ENCODE measurements at places on chromosomes 5 and 9.
A peak's percentile ranks its signal among the peaks of the same experiment; 100 is the strongest.

DNA sequence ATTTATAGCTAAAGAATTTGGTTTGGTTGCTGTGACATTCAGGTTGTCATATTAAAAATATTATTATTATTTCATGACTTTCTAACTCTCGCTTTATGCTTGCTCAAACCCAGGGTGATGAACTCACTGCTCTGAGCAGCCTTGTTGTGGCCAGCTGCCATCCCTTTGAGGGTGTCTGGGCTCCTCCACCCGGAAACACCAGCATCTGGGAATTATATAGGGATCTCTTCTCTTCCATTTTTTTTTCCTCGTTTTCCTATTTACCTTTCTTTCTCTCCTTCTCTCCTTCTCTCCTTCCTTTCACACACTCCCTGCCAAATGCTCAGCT lies 355.8 kb upstream of the SMARCA2 start:
- no peak for DNase-seq

GRCh38 chr5:168357876-168358275 lies 66.4 kb downstream of the WWC1 start:
- DNase-seq = no peak

DNA sequence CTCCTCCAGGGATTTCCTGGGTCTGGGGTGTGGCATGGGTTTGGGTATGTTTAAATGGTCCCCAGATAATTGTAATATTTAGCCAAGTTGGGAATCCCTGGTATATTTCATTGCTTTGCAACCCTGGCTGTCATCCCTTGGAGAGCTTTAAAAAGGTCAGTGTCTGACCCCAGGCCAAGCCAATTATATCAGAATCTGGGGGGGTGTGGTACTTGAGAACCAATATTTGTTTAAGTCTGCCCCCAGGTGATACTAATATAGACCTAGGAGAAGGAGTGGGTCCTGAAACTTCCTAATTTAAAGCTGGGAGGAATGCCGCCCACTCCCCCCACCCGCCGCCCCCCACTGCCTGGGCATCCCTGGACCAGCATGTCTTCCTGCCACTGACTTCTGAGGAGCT lies 38.2 kb upstream of the SLC2A8 start:
- DNase-seq = no peak

DNA sequence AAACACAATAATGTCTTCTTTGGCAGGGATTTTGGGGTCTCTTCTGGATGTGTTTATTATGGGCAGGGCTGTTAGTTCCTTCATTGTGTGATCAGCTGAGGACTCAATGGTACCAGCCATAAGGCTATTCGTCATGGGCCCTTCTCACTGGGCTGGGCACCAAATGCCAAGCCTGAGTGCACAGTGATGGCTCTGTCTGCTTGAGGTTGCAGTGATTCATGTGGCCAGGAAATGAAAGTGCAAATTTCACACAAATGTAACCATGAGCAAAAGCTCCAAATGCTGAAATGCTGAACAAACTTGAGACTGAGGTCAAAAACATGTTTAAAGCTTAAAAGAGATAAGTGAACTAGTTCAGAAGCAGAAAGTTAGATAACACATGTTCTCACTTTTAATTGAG lies 191.0 kb downstream of the TARS1 start:
- no peak for DNase-seq

- no peak for DNase-seq
Measured at GRCh38 chr5:66410122-66410521, 186.1 kb upstream of the MAST4 start.

DNA sequence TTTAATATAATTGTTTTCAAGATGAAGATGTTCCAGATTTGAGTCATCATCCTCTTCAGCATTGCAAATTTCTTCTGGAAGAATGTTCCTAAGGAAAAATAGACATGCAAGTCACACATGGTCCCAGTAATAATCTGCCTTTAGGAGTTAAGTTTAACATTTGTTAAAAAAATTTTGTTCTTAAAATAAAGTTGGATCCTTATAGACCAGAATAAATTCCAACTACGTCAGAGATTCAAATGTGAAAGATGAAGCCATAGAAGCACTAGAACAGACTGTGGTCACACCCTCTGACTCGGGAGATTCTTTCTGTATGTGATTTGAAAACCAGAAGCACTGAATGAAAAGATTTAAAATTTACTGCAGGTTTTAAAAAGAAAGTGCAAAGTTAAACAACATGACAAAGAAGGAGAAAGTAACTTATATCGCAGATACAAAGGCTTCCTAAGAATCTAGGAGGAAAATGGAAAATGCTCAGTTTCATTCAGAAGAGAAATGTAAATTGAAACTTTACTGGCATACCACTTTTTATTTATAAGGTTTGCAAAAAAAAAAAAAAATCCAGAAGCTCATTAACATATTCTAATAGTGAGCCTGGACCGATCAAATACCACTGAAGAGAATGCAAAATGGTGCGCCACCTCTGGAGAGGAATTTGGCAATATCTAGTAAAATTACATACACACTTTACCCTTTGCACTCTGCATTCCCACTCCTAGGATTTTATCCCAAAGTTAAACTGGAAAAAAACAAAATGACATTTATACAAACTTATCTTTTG lies 14.3 kb upstream of the ASPN start:
- DNase-seq = no peak

DNA sequence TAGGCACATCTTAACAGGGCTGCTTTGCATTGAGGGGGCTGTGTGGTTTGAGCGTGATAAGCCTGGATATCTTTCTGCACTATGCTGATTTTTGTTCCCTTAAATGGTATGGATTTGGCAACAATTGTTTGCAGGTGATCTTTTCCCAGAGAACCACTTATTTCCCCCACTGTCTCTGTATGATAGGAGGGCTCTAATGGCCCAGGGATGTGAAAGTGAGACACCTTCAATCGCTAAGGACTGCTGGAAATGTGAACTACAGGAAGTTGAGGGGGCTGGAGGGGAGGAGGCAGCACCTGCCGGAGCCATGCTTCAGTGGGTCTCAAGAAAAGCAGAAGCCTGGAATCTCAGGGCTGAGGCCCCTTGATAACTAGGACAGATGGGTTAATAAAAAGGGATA lies 29.4 kb downstream of the SYK start:
- DNase-seq = no peak

GRCh38 chr5:123278284-123278683 lies 144.9 kb downstream of the CEP120 start:
- no peak for DNase-seq

- DNase-seq = no peak
Measured at GRCh38 chr9:135093111-135093510, 5.6 kb downstream of the OLFM1 start.

GRCh38 chr5:66813306-66813705 lies 217.1 kb downstream of the MAST4 start:
- no peak for DNase-seq

DNA sequence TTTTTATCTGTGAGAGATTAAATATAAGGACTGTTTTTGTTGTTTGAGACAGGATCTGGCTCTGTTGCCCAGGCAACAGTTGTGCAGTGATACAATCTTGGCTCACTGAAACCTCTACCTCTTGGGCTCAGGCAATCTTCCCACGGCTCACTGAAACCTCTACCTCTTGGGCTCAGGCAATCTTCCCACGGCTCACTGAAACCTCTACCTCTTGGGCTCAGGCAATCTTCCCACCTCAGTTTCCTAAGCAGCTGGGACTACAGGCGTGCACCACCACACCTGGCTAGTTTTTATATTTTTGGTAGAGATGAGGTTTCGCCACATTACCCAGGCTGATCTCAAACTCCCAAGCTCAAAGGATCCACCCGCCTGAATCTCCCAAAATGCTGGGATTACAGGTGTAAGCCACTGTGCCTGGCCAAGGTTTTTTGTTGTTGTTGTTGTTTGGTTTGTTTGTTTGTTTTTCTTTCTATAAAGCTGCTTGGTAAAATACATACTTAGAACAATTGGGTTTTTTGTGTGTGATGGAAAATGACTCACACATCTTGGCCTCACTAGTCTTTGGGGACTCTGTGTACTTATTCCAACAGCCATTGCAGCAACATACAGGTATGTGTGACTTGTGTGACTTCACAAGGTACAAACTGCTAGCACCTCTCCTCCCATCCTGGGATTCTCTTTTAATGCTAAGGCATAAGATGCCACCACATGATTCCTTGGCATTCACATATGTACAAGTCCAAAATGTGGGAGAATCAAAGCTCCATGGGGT lies 36.5 kb upstream of the RASA1 start:
- no peak for DNase-seq

GRCh38 chr5:142690667-142691066 lies 4.8 kb upstream of the FGF1 start:
- DNase-seq = no peak

DNA sequence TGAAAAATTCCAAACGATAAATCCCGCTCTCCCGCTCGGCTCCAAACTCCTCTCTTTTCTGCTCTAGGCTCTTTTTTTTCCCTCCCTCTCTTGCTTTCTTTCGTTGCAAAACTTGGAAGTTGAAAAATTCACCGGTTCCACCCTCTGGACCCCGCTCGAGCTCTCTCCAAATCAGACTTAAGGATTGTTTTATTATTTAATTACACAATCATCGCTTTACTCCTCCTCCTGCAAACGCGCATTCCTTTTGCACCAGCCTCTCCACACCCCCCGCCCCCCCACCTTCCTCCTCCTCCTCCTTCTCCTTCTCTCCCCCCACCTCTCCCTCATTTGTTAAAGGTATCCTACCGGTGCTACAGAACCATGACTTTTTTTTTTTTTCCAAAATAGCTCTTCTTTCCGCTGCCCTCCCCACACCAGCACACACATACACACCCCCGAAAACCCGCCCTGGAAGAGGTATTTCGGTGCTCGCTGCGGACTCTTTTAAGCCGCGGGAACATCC lies 535 bp upstream of the NFIB start:
- no peak for DNase-seq

GRCh38 chr5:153086486-153086885 lies 404.0 kb upstream of the GRIA1 start:
- DNase-seq = no peak

GRCh38 chr9:89562186-89562814 lies 42.5 kb upstream of the GADD45G start:
- peak; percentile 16 for DNase-seq

DNA sequence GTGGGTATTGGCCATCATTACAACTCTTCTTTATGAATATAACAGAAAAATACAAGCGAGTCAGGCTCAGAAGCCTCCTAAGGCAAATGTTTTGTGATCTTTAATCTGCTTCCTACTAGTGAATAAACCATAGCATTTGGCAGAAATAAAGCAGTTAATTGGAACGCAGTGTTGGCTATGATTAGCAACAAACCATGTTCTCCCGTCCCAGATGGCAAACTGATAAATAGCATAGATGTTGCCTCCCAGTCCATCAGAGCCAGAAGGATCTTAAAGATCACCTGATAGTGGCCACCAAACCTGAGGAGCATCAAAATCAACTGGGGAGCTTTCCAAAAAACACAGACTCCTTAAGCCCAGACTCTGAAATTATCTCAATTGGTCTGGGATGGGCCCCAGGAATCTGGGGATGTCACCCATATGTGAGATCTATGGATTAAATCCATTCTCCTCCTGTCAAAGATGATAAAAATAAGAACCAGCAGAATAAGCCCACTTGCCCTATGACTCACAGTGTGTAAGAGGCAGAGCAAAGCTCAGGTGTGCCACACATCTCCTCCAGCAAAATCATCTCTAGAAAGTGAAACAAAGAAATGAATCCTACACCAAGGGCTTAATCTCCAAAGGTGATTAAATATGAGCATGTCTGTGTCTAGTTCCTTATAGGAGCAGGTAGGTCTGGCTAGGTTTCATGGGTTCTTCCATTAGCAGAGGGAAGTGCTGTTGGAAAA lies 50.3 kb downstream of the APBA1 start:
- no peak for DNase-seq

- peak; percentile 52 for DNase-seq
Measured at GRCh38 chr5:64074533-64074932, 91.1 kb upstream of the RNF180 start.

- no peak for DNase-seq
Measured at GRCh38 chr5:102114525-102115069, 181.5 kb downstream of the SLCO4C1 start.

DNA sequence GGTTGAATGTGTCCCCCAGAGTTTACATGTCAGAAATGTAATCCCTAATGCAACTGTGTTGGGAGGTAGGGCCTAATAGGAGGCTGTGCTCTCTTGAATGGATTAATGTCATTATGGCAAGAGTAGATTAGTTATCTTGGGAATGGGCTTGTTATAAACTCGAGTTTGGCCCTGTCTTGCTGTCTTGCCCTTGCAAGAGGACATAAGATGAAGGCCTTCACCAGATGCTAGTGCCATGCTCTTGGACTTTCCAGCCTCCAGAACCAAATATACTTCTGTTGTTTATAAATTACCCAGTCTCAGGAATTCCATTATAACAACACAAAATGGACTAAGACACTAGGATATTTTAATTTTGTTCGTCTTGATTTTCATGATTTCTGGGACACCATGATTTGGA lies 5.4 kb downstream of the PIK3R1 start:
- no peak for DNase-seq

- DNase-seq = peak; percentile 33
Measured at GRCh38 chr9:976258-976942, at the start of gene DMRT3. TSS of gene DMRT3 (plus strand) at chr9:976655. CDS start at chr9:977002, 347 bp downstream.

GRCh38 chr9:93100276-93100636 lies 4.2 kb downstream of the CARD19 start:
- DNase-seq = no peak

- DNase-seq = no peak
Measured at GRCh38 chr5:174355995-174356394, 310.5 kb downstream of the NSG2 start.

GRCh38 chr5:150762211-150762610 lies 3.4 kb upstream of the DCTN4 start:
- DNase-seq = no peak

DNA sequence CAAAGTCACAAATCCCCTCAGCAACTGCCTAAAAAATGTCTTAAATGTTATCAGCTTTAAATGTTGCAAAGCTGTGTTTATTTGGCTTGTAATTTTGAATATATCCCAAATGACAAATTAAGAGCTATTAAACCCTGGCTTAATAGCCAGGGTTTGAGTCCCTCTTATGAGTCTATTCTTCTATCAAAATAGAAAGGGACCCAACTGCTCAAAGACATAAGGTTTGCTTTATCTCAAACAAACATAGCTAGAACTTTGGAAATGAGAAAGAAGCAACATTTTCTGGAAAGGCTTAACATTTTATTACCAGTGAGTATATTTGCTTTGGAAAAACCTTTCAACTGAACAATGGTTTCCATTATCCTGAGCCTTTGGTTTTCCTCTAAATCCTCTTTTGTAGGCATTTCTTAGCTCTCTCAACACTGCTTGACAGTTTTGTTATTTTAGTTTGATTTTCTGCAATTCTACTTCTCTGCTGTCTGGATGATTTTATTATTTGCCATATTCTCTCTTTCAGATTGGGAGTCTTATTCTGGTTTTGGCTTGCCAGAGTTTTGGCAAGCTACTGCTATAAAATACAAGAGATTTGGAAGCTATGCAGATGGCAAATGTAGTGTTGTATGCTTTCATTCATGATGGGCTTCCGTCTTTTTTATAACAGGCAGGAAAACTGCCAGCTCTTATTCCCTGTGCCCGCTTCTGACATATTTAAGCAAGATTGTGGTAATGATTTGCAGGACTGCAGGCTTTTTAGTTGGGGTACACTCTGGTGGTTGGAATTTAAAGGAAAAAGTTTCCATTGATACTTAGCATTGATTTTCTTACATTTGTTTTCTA lies 734.9 kb downstream of the DTWD2 start:
- no peak for DNase-seq

Measured in Caco-2 (cell line).